Mammary microvascular endothelial cell (primary cell): ENCODE measurements at places on chromosomes 3 and 15. TPM values are rescaled to one million over a fixed set of nuclear protein-coding genes. Genes with fewer than 3 reads are reported as not detected.

The PTX3 gene
- total RNA-seq = 246 and 258 TPM in 2 replicates

The PLIN1 gene
- total RNA-seq = 0.10 TPM in 1 of 2 replicates, not detected in the other

The IQCF2 gene
- total RNA-seq = not detected in 2 replicates

The C3orf85 gene
- not detected in 2 replicates for total RNA-seq

The CCDC191 gene
- total RNA-seq = 0.44 and 0.80 TPM in 2 replicates

The SYNPR gene
- total RNA-seq = not detected in 2 replicates

The GPR149 gene
- total RNA-seq = not detected in 2 replicates

The SUCLG2 gene
- 45.4 and 47.3 TPM in 2 replicates for total RNA-seq

The BCHE gene
- total RNA-seq = 0.39 and 1.2 TPM in 2 replicates

The CCDC174 gene
- 7.3 and 24.8 TPM in 2 replicates for total RNA-seq

The CPLX3 gene
- total RNA-seq = not detected in 2 replicates

The SPINK8 gene
- not detected in 2 replicates for total RNA-seq

The NANOGP8 gene
- 0.20 TPM in 1 of 2 replicates, not detected in the other for total RNA-seq

The SLC6A1 gene
- total RNA-seq = not detected in 2 replicates
